CD4-positive, alpha-beta T cell treated with Interleukin-12 subunit alpha and Interleukin-12 subunit beta, for 1 hour (primary cell): ENCODE measurements at places on chromosomes 3 and 15.

- DNase-seq, result no peak
These were observed 23.0 kb downstream of the HES1 start for GRCh38 chr3:194158942-194159439.

- DNase-seq, result no peak
These were observed 379.6 kb upstream of the PDZRN3 start for GRCh38 chr3:74004386-74004785.

GRCh38 chr15:40418126-40418525 is 12.5 kb downstream of the IVD start:
- DNase-seq, result no peak

GRCh38 chr15:85164841-85165466 is 183.3 kb downstream of the PDE8A start:
- no peak for DNase-seq
